ENCODE measurements at places on chromosomes 16 and 17. TPM values are rescaled to one million over a fixed set of nuclear protein-coding genes. Genes with fewer than 3 reads are reported as not detected.

Gene TOX3
- not detected for total RNA-seq

Gene CCL5
- not detected for total RNA-seq

Gene TGFB1I1
- total RNA-seq, result 8.6 TPM

Gene CMTM2
- not detected for total RNA-seq

Gene PNMT
- total RNA-seq, result not detected

Gene MYH2
- not detected for total RNA-seq

Gene ZFHX3
- total RNA-seq, result 5.9 TPM

Gene SLC6A4
- total RNA-seq, result not detected

Gene DHRS7C
- total RNA-seq, result not detected

Gene KRT23
- not detected for total RNA-seq

Gene EMP2
- 13.7 TPM for total RNA-seq

Gene CD300LB
- total RNA-seq, result not detected

Gene CNEP1R1
- total RNA-seq, result 26.3 TPM

Gene EFTUD2
- 137 TPM for total RNA-seq

Gene MT1H
- not detected for total RNA-seq

Gene SPAG5
- total RNA-seq, result 56.8 TPM

Gene NOD2
- total RNA-seq, result not detected

Gene PPL
- 3.5 TPM for total RNA-seq

Gene HBA1
- 2.2 TPM for total RNA-seq

Gene DRC3
- 0.63 TPM for total RNA-seq
